Activated CD4-positive, alpha-beta T cell treated with anti-CD3 and anti-CD28 coated beads, Interleukin-2, amount 50 U/mL, for 1 hour (primary cell): ENCODE measurements at places on chromosomes 12 and 14.

DNA sequence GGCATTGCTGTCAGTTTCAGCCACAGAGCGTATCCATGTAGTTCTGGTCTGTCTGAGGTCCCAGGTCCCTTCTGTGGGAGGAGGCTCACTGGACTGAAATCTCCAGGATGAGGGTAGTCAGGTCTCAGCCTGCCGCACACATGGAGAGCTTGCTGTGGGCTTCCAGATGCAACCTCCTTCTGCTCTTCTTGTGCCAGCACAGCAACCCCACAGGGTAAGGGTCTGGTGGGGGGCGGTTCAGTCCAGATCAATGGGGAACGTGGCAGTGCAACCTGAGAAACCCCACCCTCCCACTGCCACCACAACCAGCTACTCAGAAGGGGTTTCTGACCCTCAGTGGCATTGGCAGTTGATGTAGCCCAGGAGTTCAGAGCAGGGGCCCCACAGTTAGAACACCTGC is 61.2 kb downstream of the BEGAIN start:
- DNase-seq: no peak

DNA sequence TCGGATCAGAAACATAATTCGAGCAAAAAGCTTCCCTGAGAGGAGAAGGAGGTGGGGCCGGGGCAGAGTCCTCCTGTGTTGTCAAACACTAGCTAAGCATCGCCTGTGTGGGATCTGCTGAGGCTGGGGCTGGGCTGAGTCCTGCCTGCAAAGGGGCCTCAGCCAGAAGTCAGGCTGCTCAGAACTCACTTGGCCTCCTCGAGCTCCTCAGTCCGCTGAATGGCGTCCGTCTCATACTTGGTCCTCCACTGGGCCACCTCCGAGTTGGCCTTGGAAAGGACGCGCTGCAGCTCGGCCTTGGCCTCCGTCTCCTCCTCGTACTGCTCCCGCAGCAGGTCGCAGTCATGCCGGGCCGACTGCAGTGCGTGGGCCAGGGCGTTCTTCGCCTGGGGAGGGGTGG is 9.9 kb upstream of the MYH6 start:
- DNase-seq: no peak

- DNase-seq: no peak
These were observed 1206.0 kb upstream of the TMEM132C start for GRCh38 chr12:127060933-127061332.

- no peak for DNase-seq
These were observed 375.1 kb downstream of the GRIN2B start for GRCh38 chr12:13606290-13606689.

- peak; percentile 52 for DNase-seq
These were observed 27.4 kb upstream of the GUCY2C start for GRCh38 chr12:14723763-14724162.
